Suppressor macrophage treated with lipopolysaccharide for 4 hours (primary cell): ENCODE measurements at places on chromosomes 3 and 15.
A peak's percentile ranks its signal among the peaks of the same experiment; 100 is the strongest.

GRCh38 chr3:189773056-189773455, 141.9 kb downstream of the TP63 start:
- DNase-seq: no peak

- no peak for DNase-seq
These were observed 421.7 kb downstream of the TUSC7 start for GRCh38 chr3:117131259-117131658.

DNA sequence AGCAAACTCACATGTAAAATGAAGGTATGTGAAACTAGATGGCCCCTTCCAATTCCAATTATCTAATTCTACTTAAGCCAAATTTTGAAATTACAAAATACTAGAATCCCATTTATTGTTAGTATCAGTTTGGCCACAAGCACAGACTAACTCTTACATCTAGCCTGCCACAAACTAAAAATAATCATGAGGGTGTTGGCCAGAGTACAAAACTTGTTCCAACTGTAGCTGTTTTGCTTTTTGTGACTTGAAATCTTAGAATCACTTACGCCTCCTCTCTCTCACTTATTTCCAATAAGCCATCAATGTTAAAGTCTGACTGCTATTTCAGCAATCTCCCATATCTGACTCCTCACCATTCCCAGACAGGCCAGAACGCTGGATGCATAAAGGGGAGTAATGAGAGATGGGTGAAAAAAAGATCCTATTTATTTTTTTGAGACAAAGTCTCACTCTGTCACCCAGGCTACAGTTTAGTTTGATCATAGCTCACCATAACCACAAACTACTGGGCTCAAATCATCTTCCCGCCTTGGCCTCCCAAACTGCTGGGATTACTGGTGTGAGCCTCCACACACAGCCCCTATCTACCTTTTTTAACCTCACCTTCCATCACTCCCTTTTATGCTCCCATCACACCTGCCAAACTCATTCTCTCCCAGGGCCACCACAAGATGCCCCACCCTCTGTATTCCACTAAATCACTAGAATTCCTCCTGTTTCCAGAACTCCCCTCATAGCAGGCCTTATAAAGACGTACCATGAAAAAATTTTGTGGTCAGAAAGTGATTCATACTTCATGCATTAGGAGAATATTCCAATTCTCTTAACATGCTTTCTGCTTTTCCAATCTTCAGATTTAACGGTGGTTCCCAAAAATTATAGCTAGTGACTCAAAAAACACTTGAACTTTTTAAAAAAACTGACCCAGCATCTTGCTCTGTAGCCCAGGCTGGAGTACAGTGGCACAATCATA, 36.5 kb downstream of the ATOSA start:
- DNase-seq: no peak

DNA sequence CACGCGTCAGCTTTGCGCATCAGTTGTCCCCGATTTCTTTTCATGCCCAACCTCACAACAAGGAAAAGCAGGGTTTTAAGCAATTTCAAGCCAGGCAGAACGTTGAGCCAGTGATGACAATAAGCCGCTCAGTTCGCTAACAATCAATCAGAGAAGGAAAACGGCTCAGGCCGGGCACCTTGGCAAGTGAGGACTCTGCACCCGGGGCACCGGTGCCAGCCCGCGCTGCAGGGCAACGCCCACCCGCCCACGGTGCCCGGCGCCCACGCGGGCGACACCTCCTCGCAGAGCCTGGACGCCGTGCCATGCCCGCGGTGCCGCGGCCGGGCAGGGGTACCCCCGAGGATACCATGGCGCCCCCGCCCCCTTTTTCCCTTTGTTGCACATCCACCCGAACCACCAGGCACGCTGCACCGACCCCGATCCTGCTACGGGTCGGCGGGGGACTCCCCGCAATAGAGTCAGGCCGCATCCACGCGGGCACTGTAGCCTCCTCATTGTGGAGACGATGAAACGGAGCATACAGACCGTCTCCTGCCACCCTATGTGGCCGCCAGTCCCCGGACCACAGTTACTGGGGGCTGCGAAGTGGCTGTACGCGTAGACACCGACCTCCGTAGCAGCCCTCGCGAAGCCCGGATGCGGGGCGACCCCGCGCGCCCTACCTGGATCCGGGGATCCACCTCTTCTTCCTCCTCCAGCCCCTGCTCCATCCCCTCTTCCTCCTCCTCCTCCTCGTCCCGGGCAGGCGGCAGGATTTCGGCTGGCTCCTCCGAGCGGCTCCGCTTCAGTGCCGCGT, 581 bp downstream of the SH3BP5 start:
- DNase-seq: peak; percentile 36

- DNase-seq: no peak
These were observed 33.5 kb upstream of the CSPG5 start for GRCh38 chr3:47612178-47612577.

- no peak for DNase-seq
These were observed 21.9 kb downstream of the TPRA1 start for GRCh38 chr3:127568586-127568985.

DNA sequence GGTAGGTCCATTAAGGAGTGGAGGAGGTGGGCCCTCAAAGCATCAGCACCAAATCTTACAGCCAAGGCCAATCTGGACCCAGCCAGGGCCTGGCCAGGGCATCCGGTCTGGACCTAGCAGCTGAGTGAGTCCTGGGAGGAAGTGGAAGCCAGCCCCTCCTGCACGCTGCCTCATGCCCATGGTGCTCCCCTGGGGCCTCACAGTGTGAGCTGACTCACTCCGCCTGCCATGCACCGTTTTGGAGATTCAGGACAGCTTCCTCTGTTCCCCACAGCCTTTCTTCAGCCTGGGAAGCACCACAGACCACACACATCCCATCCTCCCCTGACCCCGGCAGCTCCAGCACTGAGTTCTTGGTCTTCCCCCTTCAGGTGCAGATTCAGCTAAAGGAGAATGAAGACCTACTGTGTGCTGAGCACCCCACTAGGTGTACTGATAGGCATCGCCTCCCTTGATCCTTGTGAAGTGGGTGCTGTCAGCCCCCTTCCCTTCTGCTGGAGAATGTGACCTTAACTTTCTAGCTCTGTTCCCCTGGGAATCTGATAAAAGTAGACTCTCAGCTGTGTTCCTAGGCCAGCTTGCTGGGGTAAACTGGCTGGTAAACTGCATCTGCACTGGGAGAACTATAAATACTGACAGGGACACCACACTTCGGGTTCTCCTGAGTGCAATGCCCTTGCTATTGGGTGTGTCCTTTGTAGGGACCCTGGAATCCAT, 36.8 kb upstream of the SEC13 start:
- DNase-seq: peak; percentile 61

- DNase-seq: no peak
These were observed 482.8 kb upstream of the NAALADL2 start for GRCh38 chr3:174376346-174376745.

GRCh38 chr3:51141573-51141972, 243.5 kb upstream of the MANF start:
- DNase-seq: no peak

- no peak for DNase-seq
These were observed 53.5 kb downstream of the WWTR1 start for GRCh38 chr3:149604125-149604875.

GRCh38 chr3:187963003-187963676, 190.8 kb upstream of the LPP start:
- no peak for DNase-seq

GRCh38 chr3:126107203-126107939, 23.4 kb upstream of the SLC41A3 start:
- DNase-seq: no peak

- no peak for DNase-seq
These were observed 119.0 kb downstream of the AKAP13 start for GRCh38 chr15:85499371-85499887.

GRCh38 chr15:95215017-95215416, 983.7 kb downstream of the MCTP2 start:
- no peak for DNase-seq

DNA sequence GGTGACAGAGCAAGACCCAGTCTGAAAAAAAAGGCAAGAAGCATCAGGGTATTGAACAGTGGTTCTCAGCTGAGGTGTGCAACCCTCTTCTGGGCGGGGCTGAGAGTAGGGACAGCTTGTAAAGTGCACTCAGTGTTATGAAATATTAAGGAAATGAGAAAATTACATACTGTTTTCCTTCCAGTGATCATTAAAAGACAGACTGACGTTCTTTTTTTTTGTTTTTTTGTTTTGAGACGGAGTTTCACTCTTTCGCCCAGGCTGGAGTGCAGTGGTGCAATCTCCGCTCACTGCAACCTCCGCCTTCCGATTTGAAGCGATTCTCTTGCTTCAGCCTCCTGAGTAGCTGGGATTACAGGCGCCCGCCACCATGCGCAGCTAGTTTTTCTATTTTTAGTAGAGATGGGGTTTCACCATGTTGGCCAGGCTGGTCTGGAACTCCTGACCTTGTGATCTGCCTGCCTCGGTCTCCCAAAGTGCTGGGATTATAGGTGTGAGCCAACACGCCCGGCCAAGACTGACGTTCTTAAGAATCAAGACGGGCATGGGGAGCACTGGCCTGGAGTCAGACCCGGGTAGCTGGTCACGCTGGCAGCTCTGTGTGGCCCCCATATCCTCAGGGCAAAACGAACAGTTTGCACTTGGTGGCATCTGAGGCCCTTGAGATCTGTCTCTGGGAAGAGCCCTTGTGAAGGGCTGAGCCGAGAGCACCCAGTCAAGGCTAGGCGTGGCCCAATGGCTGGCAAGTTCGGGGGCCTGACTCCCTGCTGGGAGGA, 11.4 kb downstream of the MAN2A2 start:
- DNase-seq: peak; percentile 77

DNA sequence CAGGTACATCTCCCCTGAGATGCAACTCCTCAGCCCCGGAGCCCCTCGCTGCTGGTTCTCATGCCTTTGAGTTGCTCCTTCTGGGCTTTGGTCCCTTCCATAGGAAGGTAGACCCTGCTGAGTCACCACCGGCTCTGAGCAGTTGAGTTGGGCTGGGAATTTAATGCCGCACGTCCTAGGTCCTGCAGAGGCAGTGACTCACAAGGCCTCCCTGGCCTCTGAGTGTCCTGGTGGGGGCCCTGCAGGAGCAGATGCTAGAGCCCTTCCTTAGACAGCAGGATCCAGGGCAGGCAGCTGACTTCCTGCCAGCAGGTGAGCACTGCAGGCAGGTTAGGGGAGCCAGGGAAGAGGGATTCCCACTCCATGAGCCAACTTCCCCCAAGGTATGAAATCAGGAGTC, 5.5 kb upstream of the NTRK3 start:
- DNase-seq: no peak

GRCh38 chr3:22777834-22778233, 425.3 kb upstream of the UBE2E2 start:
- DNase-seq: no peak

DNA sequence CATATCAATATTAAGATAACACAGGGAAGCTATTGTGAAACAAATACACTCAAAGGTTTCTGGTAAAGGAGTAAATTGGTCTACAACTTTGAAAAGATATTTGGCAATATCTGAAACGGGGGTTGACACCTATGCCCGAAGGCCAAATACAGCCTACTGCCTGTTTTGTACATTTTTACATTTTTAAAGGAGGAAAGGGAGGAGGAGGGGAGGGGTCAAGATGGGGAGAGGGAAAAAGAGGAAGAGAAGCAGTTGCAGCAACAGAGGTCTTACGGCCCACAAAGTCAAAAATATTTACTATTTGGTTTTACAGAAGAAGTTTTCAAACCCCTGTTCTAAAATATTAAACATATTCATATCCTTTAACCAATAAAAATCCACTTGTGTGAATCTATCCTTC, 94.2 kb downstream of the FMN1 start:
- no peak for DNase-seq

DNA sequence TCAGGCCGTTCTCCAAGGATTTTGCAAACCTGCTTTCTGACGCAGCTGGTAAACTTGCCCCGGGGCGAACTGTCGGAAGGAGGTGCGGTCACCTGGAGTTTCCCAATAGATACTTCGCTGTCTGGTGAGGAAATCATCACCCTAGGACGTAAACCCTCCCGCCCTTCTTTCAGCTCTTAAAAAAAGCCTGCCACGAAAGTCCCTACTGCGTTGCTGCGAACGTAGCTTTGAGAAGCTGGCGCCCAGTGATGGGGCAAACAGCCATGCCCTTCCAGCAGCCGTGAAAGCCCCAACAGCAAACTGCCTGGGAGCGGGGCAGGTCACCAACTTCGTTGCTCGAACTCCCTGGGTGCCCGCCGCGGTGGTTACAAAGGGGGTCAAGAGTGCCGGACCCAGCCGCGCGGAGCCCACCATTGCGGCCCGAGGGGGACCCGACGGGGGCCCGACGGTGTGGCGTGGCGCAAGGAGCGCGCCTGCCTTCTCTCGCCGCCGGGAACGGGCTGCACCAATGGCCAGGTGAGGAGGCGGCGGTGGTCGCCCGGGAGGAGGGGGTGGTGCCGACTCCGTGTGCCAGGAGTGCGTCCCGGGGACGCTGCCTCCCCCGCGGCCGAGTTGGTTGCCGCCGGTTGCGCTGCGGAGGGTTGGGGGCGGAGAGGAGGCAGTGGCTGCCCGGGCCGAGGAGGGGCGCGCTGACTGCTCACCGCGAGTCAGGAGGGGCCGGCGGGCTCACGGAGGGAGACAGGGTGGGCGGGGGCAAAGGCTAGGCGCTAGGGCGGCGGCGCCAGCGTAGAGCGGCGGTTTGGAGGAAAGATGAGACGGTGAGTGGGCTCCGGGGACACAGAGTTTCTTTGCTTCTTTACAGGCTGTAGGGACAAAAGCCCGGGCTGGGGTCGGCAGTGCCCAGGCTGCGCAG, at the start of gene PHLDB2:
Gene PHLDB2 (plus strand): TSS at position 205 of the 913 bp plus-strand sequence. CDS start 24,813 bp downstream, outside the sequence.
- DNase-seq: peak; percentile 3
